ENCODE measurements at places on chromosomes 2 and 18.

DNA sequence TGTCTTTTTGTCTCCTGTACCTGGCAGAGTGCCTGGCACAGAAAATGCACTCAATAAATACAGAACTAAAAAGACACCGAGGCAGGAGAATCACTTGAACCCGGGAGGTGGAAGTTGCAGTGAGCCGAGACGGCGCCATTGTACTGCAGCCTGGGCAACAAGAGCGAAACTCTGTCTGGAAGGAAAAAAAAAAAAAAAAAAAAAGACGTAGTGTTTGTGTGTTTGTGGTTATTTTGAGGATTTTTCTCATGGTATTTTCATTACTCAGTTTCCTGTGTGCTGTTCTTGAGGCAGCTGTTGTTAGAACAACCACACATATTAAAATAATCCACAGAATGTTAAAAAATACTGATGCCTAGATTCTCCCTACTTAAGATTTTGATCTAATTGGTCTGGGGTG is 519.2 kb upstream of the SPHKAP start:
- DNase-seq: no peak

DNA sequence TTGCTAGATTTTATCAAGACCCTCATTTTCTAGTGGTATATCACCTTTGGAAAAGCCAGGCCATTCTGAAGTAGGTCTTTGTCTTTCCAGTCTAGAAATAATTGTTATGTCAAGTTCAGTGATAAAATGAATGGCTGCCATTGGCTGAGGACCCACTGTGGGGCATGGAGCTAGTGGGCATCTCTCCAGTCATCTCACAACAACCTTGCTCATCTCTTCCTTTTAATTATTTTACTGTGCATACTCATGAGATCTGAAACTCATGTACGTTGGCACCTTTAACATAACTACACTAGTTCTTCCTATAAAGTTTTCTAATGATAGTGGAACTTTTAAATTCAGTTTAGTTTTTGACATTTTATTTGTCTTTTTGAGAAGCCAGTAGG is 240.9 kb downstream of the SLC8A1 start:
- DNase-seq: no peak

GRCh38 chr2:128756365-128756717 is 437.7 kb upstream of the HS6ST1 start:
- DNase-seq: no peak

- DNase-seq: no peak
Observed at GRCh38 chr18:10013621-10014543, 100.1 kb downstream of the VAPA start.

DNA sequence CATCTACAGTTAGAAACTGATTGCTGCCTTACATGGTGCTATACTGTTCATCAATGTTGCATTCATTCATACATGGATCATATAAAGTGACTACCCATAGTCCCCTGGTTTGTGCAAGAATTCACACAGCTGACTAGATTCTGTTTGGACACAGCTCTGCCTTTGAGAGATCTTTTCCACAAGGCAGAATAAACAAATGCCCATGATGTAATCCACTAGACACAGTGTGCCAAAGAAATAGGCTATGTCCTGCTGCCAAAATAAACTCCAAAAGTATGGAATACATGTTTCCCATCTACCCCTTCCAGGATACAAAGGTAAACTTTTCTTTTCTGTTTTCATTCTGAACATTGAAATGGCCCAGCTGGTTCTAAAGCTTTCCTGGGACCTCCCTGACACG is 269.4 kb upstream of the CHAC2 start:
- no peak for DNase-seq

DNA sequence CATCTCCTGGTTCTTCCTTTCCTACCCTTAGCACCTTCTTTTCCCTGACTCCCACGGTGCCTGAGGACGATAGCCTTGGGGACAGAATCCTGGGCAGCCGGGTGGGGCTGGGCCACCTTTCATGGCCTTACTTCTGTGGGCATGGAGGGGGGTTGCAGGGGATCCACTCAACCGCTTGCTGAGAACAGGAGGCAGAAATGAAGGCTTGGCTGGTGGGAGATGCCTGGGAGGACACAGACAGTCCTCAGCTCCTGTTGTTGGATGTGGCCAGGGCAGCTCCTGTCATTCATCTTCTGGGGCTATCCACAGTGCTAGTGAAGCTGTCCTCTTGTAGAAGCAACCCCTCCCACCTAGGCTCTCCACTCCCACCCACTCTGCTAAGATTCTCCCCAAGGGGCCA is 95.5 kb upstream of the CELF4 start:
- DNase-seq: no peak

DNA sequence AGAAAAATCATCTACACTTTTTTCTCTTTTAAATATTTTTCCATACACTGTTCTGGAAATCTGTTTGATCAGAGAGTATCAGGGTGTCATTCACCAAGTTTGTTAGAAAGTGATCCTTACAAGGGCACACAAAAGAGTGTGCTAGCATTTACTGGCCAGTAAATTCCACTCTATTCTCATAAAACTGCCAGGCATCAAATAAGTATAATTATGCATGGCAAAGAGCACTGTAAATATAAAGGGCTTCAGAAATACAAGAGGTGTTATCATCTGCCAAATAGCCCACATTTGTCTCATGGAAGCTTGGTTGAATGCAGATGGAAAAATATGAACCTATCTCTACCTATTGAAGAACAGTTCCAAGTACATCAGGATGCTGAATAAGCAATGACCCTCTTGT is 847.3 kb upstream of the ACVR2A start:
- DNase-seq: no peak

GRCh38 chr2:205138735-205139134 is 543.6 kb upstream of the NRP2 start:
- DNase-seq: no peak

- DNase-seq: peak; percentile 31
Observed at GRCh38 chr2:136384531-136385303, 266.8 kb upstream of the CXCR4 start.

GRCh38 chr2:648476-649424 is 28.5 kb downstream of the TMEM18 start:
- no peak for DNase-seq

- DNase-seq: no peak
Observed at GRCh38 chr2:69369802-69370201, 17.2 kb downstream of the GFPT1 start.

GRCh38 chr2:15667809-15668556 is 76.3 kb downstream of the DDX1 start:
- DNase-seq: no peak

GRCh38 chr2:236548179-236548921 is 21.3 kb upstream of the ACKR3 start:
- no peak for DNase-seq

DNA sequence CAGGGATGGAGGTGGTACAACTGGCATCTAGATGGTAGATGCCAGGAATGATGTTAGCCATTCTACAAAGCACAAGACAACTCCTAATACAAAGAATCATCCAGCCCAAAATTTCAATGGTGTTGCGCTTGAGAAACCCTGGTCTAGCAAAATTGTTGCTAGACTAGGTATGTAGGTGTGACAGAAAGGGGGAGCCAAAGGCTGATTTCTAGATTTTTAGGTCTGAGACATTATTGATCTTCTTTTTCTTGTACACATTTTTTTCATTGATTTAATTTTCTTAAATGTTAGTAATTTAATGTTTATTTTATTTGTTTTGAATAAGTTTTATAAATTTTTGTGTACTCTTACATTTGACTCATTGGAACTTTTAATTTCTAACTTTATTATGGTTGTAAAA is 216.4 kb downstream of the FSIP2 start:
- no peak for DNase-seq

DNA sequence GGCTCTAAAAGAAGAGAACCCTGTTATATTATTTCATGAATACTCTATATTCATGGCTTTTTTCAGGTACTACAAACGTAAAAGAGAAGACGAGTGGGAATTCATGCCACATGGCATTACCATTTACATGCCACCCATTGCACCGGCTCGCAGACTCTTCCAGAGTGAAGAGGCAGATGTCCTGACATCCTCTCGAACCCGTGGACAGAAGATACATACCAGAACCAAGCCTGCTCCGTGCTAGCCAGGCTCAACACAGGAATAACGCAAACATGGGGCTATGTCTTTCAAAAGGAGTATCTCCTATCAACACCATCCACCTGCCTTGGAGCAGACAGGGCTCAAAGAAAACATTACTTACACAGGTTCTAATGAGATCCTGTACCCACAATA is 168.8 kb downstream of the THADA start:
- no peak for DNase-seq

GRCh38 chr2:42236911-42237310 is 67.8 kb downstream of the EML4 start:
- no peak for DNase-seq

GRCh38 chr2:1997409-1997808 is 253.1 kb upstream of the PXDN start:
- no peak for DNase-seq

- DNase-seq: no peak
Observed at GRCh38 chr2:112021290-112021689, 33.8 kb upstream of the TMEM87B start.

DNA sequence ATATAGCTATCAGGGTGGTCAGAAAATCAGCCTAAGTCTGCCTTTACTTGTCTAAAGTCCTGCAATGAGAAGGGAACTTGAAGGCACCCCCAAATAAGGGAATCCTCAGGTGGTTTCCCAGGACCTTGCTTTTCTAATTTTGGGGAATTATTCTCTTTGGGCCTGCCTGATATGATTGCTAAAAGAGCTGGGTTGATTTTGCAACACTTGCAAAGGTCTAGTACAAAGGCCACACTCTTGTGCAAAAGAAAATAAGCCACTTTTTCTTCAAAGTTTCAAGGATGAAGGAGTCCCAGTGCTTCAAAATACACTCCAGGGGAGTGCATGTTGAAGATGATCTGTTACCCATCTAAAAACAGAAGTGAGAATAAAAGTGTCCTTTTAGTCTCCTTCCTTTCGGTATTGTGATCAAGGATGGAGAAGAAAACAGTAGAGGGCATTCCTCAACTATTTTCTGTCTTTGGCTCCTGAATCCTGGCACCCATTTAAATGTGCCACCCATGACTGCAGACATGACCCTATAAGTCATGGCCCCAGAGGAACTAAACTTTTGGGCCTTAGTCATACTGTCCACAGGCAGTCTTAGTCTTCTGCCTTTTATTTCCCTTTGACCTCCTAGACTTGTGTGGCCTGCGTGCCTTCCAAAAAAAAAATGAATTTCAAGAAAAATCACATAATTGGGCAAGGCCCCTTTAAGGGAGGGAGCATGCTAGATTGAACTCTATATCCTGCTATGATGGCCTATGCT is 5.1 kb downstream of the SULT1C3 start:
- no peak for DNase-seq

DNA sequence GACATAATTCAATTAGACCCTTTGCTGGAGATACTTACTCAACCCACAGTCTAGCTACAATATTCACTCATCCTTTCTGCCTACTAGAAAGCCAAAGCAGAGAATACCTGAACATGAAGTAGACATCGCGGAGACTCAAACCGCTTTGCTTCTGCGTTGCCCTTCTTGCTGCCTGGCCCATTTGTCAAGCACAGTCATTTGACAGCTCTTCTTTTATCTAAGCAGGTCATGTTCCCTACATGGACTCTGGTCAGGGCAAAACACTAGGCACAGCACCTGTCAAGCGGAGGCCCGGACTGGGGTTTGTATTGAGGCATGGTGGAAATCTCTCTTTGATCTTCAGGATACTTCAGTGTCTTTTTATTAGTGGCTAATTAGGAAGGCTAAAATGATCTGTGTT is 89.7 kb downstream of the FARSB start:
- DNase-seq: no peak

DNA sequence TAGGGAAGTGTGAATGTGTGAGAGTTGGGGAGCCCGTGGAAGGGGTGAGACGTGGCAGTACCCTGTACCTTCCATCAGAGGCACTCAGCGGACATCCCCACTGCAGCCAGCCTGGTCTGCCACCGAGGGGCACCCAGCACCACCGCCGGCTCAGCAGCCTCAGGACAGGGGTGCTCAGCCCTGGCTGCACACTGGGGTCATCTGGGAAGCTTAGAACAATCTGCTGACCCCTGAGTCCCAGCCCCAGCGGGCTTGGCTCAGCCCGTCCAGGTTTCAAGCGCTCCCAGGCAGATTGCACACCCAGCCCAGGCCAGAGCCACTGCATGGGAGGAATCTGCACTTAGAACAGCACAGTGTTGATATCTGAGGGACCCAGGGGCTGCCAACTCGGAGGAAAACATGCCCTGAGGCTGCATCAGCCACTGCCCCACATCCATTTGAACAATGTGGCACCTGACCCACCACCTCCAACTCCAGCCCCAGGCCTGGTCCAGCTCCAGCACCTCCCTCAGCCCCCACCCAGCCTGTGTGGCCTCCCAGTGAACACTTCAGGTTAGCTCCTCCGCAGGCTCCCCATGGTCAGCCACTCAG is 147.1 kb upstream of the OTOS start:
- no peak for DNase-seq

DNA sequence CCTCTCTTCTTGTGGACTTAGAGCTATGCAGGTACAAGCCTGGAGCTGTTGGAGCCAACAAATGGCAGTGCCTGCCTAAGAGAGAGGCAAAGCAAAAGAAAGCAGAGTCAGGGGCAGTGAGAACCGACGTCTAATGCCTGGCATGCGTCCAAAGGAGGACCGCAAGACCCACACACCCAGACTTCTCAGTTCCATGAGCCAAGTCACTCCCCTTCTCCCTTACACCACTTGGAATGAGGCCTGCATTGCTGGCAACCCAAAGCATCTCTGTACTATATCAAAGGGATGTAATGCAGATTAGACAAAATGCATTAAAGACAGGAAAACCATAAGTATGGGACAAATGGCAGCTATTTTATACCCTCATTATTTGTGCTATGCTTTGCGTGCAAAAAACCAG is 49.9 kb upstream of the RNU4ATAC start:
- no peak for DNase-seq

DNA sequence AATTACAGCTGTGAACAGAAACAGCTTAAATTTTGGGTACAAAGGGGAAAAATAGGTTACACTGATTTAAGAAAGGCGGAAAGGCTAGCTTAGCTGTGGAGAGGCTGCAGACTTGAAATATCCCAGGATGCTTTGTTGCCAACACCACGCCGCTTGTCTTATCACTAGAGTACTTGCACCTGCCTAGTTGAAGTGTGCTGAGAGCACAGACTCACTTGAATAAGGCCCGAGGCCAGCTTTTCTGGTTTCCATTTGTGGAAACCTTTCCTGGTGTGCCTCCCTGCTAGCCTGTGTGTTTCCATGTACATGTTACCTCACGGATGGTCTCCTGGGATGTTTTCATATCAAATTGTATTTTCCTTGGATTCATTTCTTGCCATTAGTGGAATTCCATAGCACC is 3.2 kb downstream of the CABLES1 start:
- no peak for DNase-seq

DNA sequence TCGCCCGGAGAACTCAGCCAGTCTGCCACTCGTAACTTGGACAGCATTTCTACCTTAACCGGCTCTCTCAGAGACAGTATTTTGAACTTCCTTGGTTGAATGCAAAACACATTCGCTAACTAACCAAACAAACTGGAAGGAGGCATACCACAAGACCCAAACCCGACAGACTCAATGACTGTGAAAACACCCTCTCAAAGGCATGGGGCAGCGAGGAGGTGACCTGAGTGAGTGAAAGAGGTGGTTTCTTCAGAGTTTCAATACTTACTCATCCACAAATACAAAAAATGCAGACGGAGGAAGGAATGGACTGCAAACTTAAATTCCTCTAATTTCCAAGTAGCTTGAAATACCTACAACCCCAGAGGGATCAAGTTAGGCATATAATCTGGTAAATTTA is 132.9 kb downstream of the GAREM1 start:
- no peak for DNase-seq

- no peak for DNase-seq
Observed at GRCh38 chr2:221494556-221494955, 77.5 kb downstream of the EPHA4 start.

Measured in GM13977 (cell line).